ENCODE measurements at places on chromosomes 16 and 17.

DNA sequence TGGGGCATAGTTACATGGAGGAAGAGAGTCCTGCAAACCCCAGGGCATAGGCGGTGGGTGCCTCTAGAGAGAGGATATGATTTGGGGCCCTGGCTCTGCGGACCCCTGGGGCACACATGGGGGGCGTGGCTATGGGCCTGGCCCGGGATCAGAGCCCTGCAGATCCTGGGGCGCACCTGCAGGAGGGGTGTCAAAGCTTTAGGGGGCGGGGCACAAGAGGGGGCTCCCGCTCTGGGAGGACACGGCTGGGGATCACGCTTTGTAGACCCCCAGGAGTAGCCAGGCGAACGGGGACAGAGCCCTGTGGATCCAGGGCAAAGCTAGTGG is 497 bp downstream of the BCL7C start:
- no peak for DNase-seq

DNA sequence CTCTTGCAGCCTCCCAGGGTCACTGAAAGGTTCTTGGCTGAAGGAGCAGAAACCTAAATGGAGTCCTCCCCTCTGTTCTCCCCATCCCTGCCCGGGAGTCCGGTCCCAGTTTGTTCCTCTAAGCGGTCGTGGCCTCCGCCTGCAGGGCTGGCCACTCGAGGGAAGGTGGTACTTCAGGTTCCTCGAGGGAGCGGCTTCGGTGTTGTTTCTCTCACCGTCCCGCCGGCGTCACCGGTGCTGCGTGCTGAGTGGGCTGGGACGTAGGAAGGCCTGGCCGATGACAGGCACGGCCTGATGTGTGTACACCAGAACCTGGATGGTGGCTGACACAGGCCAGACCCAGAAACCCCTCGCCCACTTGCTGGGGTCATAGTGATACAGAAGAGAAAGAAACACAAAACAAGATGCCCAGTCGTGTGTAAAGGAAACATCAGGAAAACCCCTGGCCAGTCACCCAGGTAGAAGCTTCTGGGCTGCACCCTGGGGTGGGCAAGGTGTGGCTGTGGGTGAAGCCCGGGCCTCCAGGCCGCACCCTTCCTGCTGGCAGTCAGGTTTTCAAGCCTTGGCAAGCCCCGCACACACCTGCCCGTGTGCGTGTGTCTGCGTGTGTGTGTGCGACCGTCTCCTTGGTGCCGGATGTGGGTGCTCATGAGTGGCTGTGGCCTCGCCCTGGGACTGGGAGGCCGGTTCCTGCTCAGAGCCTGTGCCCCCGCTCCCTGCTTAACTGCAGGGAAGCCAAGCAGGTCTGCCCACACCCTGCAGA is 52.0 kb downstream of the BAIAP2 start:
- DNase-seq, result no peak

GRCh38 chr16:55933038-55933437 is 57.9 kb upstream of the CES5A start:
- DNase-seq, result no peak

DNA sequence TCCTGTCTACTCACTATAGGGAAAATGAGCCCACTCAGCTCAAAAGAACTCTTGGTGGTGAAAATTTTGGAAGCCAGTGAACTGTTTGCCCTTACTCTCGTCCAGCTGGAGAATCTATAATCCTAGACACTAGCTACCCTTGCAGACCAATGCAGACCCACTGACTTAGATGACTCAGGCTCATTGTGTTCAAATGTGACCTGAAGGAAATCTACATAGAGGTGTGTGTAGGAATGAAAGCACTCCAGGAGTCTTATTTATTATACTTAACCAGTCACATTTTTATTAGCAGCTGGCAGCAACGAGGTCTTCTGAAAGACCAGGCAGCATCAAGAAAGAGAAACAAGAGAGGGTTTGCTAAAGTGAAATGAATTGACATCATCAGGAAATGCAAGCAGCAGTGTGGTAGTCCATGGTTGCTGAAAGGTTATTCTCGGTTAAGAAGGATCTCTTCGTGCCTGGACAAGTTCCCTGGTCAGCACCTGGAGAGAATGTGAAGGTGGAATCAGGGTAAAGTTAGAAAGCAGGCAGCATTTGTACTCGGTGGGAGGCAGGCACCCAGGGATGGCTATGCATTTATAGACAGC is 1.4 kb downstream of the KRTAP29-1 start:
- no peak for DNase-seq

- peak; percentile 56 for DNase-seq
These were observed at the start of gene B3GNT9 for GRCh38 chr16:67150833-67151396. B3GNT9 (minus strand) TSS chr16:67150998; CDS start chr16:67150485, 513 bp downstream.

DNA sequence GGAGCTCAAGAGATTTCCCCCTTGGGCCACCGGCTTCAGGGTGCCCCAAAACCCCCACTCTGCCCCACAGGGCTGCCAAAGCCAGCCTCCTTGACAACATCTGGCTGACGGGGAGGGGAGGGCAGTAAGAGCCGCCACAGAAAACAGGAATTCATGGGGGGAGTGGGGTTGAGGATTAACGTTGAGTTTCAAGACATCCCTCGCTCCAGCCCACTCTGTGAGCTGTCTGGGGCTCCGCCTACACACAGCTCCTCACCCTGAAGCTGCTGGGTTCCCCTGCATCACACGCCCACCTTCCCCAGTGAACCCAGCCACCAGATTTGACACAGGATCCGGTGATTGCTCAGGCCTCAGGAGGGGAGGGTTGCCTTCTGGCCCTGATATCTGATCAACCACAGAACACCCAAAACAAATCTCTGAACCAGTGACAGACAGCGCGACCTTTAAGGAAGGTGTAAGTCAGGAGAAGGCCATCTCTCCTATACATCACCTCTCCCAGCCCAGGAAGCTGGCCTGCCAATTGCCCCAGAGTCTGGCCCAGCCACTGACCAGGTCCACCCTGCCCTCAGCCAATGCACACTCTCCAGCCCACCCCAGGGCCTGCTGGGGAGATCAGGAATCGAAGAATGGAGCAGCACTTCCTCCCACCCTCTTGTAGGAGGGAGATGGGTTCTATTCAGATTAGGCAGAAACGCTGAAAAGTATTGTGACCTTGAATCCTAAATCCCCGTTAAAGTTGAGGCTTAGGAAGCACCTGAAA is 132.1 kb downstream of the CLEC16A start:
- DNase-seq, result no peak

GRCh38 chr16:22425036-22425801 is 50.8 kb upstream of the CDR2 start:
- DNase-seq, result no peak

GRCh38 chr16:11129378-11129781 is 126.6 kb downstream of the SOCS1 start:
- no peak for DNase-seq

GRCh38 chr17:74522381-74523105 is 8.7 kb downstream of the CD300LB start:
- DNase-seq, result no peak

DNA sequence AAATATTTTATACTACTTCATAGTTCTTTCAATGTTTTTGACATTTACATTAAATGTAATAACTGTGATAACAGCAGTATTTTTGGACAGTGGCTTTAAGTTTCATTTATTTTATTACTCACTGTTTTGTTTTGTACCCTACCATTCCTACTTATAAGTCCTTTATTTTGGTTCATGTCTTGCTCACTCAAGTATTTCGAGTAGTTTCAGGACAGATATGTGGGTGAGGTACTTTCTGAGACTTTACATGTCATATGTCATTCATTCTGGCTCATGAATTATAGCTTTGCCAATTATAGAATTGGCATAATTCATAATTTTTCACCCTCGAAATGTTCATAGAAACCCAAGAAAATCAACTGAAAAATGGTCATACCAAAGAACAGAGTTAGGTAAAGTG is 44.4 kb downstream of the PIK3R5 start:
- no peak for DNase-seq

DNA sequence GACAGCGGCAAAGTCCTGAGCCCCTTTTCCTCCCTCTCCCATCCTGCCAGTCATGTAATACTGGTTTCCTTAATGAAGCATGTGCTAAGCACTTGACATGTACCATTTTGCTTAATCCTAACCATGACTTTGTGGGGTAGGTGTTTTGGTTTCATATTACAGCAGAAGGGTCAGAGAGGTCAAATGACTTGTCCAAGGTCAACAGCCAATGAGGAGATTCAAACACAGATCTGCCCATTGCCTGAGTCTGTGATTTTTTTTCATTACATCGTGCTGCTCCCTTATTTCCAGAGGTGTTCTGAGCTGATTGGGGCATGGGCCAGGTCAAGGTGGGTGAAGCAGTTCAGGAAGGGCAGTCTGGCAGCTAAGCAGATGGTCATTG is 17.6 kb upstream of the PHF12 start:
- DNase-seq, result no peak

GRCh38 chr17:17836818-17837379 is at the start of gene SREBF1:
SREBF1 (minus strand) TSS chr17:17836986; CDS start chr17:17836817, 169 bp downstream.
- peak; percentile 62 for DNase-seq

GRCh38 chr17:68501074-68501473 is 11.2 kb upstream of the PRKAR1A start:
- DNase-seq, result no peak

DNA sequence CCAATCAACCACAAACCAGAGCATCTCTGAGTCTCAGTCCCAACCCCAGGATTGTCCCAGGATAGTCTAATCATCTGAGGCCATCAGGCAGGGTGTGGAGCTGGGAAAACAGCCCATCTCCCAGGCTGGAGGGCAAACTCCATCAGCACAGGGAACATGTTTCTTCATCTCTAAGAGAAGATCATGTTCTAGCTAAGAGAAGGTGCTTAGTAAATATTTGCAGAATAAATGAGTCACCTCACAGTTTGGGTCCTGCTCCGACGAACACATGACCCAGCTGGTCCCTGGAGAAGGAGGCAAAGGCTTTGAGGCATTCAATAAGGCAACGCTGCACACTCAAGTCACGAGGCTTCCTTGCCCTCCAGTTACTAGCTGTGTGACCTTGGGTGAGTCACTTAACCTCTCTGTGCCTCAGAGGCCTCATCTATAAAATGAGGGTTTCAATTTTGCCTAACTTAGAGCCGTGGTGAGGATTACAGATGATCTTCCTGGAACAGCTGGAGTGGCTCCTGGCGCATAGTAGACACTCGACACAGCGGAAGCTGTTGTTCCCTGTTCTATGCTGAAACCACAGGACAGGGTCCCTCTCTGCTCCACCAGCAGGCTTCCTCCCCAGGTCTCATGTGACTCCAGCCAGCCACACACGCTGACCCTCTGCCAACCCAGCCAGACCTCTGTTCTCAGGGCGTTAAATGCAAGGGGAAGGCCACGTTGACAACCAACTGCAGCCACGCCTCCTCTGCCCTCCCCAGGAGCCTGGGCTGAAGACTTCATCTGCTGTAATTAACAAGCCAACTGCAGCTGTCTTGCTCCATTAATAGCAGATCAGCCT is 10.3 kb upstream of the RPL38 start:
- DNase-seq, result no peak

DNA sequence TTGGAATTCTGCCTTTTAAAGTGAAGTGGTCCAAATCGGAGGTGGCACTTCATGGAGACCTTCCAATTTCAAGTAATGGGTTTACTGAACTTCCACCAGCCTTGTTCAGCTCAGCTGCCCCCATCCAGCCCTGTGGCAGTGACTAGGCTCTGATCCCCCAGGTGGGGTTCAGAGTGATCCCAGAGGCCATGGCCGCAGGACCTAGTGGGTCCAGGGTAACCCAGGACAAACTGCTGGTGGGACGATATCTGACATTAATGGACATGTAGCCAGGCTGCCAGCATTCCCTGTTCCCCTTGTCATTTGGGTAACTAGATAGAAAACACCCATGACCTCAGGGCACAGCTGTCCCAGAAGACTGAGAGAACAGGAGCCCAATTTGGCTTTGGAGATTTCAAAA is 209.9 kb downstream of the GSG1L start:
- DNase-seq, result no peak

GRCh38 chr16:81779536-81780320 is 637 bp downstream of the PLCG2 start:
- DNase-seq, result no peak

GRCh38 chr17:76414334-76415295 is 30.2 kb downstream of the SPHK1 start:
- DNase-seq, result peak; percentile 79

GRCh38 chr17:43366891-43367736 is 31.7 kb upstream of the ARL4D start:
- no peak for DNase-seq

GRCh38 chr17:3647769-3648555 is 11.4 kb downstream of the CTNS start:
- no peak for DNase-seq

DNA sequence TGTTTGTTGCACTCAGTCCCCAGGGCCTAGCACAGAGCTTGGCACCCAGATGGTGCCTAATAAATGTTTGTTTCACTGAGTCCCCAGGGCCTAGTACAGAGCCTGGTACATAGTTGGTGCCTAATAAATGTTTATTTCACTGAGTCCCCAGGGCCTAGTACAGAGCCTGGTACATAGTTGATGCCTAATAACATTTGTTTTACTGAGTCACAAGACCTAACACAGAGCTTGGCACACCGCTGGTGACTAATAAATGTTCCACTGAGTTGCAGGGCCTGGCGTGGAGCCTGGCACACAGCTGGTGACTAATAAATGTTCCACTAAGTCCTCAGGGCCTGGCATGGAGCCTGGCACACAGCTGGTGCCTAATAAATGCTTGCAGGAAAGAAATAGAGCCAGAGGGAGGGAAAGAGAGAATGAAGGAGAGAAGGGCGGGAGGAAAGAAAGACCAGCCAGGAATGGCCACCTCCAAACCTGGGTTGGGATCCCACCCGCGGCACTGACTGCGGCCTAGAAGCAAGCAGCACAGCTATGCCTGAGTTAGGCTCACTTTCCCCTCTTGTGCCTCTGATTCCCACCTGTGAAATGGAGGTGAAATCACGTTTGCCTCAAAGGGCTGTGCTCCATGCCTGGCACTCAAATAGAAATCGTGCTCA is 7.5 kb downstream of the SLC5A11 start:
- no peak for DNase-seq

All from NCI-H1105 (cell line).